ENCODE measurements at places on chromosomes 3 and 15.

GRCh38 chr15:57032338-57032737 is 113.9 kb downstream of the TCF12 start:
- no peak for DNase-seq

DNA sequence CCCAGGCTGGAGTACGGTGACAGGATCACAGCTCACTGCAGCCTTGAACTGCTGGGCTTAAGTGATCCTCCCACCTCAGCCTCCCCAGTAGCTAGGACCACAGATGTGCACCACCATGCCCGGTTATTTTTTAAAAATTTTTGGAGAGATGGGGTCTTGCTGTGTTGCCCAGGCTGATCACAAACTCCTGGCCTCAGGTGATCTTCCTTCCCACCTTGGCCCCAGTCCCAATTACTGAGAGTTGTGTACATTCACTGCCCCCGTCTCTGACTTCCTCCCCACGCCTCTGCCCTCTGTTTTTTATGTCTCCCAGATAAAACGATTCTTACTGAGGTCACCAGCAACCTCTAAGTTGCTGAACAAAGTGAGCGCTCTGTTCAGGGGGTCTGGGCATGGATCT is 87.7 kb downstream of the LINGO1 start:
- no peak for DNase-seq

DNA sequence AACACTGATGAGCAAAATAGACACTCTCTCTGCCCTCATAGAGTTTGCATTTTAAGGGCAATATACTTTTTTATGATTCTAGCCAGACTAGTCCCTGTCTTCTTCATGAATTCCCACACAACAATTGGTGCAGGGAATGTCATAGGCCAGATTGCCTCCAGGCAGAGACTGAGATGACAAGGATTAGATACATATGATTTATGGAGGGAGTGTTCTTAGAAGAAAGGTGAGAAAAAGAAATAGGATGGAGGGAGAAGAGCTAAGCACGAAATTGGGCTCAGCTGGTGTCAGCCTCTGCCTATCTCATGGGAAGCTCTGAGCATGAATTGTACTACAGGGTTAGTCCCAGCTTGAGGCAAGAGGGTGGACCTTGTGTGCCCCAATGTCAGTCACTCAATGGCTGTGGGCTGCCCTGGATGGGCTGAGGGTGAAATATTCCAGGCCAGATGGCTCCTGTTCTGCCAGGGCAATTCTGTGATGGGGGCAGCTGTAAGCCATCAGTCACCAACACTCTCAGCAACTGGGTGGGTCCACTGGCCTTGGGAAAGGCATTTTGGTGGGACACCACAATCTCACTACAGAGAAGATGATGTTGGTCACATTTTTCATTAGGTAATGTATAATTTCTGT is 31.1 kb downstream of the EIF1B start:
- DNase-seq = no peak

- no peak for DNase-seq
Measured at GRCh38 chr15:96121086-96121920, 209.2 kb upstream of the NR2F2 start.

- no peak for DNase-seq
Measured at GRCh38 chr3:66583424-66584040, 82.7 kb upstream of the LRIG1 start.

- no peak for DNase-seq
Measured at GRCh38 chr3:120344349-120344748, 4.8 kb downstream of the LRRC58 start.

DNA sequence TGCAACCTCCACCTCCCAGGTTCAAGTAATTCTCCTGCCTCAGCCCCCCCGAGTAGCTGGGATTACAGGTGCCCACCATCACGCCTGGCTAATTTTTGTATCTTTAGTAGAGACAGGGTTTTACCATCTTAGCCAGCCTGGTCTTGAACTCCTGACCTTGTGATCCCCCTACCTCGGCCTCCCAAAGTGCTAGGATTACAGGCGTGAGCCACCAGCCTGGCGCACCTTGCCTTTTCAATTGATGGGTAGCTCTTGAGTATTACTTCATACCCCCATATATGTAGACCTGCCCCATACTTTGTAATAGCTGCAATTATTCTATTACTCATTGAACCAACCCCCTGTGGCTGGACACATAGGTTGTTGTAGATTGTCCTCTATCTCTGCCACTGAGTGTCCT is 101.3 kb downstream of the LRRK1 start:
- DNase-seq = no peak

- no peak for DNase-seq
Measured at GRCh38 chr3:100972301-100972844, 20.8 kb downstream of the ABI3BP start.

DNA sequence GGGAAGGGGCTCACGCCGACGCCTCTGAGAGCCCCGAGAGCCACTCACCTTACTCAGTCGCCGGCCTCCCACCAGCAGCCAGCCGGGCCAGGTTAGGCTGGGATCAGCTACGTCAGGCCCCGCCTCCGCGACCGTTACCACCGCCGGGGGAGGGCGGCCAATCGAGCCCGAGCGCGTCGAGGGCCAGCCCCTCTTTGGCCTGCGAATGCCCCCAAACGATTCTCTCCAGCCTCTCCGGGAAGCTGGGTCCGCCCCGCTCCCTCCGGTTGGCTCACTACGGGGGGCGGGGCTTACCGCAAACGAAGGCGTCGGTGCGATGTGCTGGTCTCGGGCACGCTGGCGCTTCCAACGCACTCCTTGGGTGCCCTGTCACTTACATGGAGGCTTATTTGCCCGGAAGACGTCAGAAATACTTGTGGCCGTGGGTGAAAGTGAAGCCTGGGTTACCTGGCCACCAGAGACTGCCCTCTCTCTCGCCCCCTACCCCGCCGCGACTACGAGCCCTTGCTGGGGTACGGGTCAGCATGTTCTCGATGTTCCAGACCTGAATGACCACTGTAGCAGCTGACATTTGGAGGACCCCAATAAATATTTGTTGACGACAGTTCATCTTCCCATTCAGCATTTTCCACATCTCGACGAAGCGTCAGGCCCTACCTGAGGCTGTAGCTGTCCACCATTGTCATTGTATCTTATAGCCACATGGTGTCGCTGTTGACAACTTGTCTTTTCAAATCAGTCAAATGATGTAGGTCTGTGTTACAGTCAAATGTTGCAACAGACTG is at the start of gene CEP70:
Gene CEP70 (minus strand): TSS at position 111 of the 785 bp plus-strand sequence. CDS start 21,333 bp downstream, outside the sequence.
- DNase-seq = no peak

GRCh38 chr3:77467702-77468625 is 428.1 kb downstream of the ROBO2 start:
- peak; percentile 65 for DNase-seq

DNA sequence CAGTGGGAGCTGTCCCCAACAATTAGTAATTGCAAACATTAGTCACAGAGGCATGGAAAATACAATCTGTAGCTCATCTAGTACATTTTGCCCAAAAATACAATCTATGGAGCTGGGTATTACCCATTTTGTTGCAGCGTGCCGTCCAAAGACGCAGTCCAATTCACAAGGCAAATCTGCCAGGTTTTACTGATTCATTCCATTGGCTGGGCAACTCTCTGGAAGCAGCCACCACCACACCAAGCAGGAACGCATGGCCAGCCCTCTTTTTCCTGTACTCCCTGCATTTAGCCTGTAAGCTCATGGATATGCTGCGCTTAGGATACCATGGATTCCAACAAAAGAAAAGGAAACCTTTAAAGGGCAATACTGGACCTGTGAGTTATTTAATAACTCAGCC is 60.5 kb upstream of the ARRDC4 start:
- no peak for DNase-seq

All from NCI-H2171 (cell line).